ENCODE measurements at places on chromosomes 11 and 22. TPM values are rescaled to one million over a fixed set of nuclear protein-coding genes. Genes with fewer than 3 reads are reported as not detected.

CCDC88B gene
- 2.4 TPM for total RNA-seq

MS4A6E gene
- not detected for total RNA-seq

ZNF280B gene
- 0.88 TPM for total RNA-seq

BEST1 gene
- total RNA-seq: not detected

CRYBB2 gene
- not detected for total RNA-seq

MLC1 gene
- under 0.01 TPM for total RNA-seq

FOLH1 gene
- total RNA-seq: 0.16 TPM

PPARA gene
- 6.5 TPM for total RNA-seq

Data from bladder microvascular endothelial cell (primary cell).